Effector CD4-positive, alpha-beta T cell (primary cell): ENCODE measurements at places on chromosomes 2 and 18.

DNA sequence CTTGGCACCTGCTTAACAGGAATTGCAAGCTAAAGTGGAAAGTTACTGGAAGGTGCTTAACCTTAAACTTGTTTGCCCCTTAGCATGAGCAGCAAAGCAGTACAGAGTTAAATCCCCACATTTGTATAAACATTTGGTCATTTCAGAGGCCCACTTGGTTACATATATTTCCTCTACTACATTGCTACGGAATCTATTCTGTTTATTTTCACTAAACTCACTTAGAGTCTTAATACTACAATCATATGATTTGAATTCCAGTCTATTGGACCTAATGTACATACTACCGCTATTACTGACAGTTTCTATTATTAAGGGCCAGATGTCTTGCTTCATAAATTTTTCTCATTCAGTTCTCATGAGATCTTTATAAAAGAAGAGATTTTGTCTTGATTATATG, 1294.0 kb downstream of the LRP1B start:
- no peak for DNase-seq

- DNase-seq = no peak
Measured at GRCh38 chr2:222594679-222595078, 61.2 kb downstream of the FARSB start.

GRCh38 chr18:29250259-29250658, 1073.3 kb upstream of the CDH2 start:
- no peak for DNase-seq

DNA sequence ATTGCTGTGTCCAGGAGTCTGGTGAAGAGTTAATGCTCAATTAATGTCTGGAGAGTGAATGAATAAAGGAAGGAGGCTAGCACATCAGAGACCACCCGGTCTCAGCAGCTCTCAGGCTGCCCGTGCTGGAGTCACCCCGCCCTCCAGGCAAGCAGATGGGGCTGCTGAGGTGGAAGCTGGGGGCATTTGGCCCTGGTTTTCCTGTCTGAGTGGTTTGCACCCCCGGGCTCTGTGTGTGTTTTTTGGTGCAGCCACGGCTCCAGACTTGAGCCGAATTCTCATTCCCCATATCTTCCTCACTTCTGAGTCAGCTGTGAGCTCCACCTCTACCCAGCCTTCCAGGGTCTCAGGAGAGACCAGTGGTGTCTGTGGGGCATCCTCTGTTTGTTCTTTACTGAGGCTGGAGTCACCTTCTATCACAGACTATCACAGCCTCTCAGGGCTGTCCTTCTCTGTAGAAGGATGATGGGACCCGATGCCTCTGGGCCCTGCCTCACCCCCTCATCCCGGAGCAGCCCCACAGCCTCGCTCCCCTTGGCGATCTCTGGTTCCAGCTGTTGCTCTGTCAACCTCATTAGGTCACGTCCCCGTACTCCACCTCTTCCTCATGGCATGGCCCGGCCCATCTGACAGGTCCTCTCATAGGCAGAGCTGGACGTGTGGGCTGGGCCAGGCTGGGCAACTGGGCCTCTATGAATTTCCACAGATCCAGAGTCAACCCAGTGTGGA, 60.8 kb downstream of the HS1BP3 start:
- no peak for DNase-seq

- no peak for DNase-seq
Measured at GRCh38 chr2:214185546-214185945, 225.3 kb upstream of the VWC2L start.

DNA sequence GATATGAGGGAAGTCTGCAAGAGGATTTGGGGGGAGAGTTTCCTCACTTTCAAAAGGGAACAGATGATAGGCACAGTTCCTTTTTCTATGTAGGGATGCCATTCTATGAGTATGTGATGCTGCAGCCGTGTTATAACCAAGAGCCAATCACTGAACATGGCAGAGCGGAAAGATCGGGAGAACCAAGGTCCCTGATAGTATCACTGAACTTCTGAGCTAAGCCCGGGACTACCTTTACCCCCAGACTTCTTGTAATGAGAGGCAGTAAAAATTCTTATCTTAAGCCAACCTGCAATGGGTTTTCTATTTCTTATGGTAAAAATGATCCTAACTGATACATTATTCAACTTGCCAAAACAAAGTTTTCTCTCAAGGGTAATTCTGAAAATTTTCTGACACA, 21.6 kb upstream of the SLC1A4 start:
- DNase-seq = no peak

DNA sequence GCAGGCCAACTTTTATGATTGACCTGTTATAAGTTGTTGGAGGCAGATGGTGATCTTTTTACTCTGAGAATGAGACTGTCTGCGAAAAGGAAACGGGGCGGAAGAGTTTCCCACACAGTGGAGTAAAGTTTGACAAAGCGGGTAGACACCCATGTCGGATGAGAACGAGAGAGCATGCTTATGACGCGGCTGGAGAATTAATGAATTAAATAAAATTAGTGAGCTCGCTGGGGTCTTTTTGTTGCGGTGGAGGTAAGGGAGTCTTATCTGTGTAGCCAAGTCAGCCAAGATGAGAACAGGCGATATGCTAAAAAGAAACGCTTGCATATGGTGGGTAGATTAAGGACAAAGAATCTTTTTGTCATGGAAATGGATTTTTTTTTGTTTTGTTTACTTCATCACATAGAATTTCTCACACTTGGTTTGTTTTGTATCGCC, 1.8 kb downstream of the SALL3 start:
- no peak for DNase-seq
